ENCODE measurements at places on chromosomes 5 and 9.
A peak's percentile ranks its signal among the peaks of the same experiment; 100 is the strongest.

GRCh38 chr9:17571825-17572224, 7.0 kb upstream of the SH3GL2 start:
- DNase-seq: no peak

DNA sequence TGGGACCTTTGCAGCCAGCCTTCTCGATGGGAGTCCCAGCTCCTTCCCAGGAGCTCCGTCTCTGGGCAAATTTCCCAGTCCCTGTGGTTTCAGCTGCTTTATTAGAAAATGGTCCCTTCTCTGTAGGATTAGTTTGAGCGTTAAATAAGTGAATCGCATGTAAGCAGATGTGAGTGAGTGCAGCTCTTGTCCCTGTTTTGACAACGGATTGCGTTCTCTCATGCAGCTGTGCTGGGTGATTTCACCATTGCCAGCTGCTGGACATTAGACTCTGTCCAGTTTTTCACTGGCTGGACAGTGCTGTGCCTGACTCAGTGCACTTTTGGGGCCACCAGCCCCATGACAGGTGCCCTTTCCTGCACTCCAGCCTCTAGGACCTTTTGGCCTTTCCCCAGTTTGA, 11.6 kb upstream of the CEL start:
- DNase-seq: no peak

GRCh38 chr9:32606811-32607210, 28.7 kb downstream of the TAF1L start:
- no peak for DNase-seq

DNA sequence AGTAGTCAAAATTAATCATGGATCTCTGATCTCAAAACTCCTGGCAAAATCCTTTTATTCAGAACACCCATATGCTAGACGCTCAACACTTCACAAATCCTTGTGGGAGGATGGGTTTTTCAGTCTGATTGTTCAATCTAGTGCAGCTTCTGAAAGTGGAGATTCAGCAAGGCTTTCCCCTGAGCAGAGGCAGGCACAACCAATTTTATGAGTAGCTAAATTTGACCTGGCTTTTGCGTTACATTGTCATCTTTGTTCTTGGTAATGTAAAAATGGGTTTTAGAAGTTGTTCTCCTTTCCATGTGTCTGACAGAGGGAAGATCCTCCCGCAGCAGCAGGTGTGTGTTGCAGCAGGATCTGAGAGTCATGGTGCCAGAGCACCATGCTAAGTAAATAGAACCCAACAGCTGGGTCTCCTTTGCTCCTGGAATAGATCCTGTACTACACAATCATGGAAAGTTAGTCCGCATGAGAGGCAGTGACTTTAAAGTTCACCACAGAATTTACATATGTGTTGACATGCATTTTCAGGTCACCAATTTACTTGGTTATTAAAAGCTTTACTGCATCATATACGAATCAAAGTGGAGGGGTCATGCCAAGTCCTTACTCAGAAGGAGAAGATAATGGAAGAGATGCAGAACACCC, 70.1 kb upstream of the MEF2C start:
- no peak for DNase-seq

DNA sequence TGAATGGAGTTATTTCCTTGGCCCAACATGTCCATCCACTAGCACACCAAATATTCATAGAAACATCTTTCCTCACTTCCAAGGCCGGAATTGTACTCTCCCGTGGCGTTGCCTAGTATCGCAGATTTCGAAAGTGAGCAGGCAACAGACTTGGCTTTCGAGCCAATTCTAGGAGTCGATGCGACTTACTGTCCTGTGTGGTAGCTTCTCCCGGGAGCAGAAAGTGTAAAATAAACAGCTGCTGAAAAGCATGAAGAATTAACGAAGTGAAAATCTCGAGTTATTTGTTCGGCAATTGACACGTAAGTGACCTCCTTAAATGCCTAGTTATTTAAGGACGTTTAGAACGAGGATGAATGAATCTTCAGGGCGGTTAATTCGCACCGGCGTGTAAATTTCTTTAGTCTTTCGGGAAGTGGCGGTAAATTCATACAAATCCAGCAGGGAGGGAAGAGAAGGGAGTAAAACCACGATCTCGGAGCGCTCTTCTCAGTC, 449 bp upstream of the PCSK5 start:
- DNase-seq: peak; percentile 3

GRCh38 chr5:77832166-77832770, 56.1 kb upstream of the TBCA start:
- DNase-seq: no peak

- DNase-seq: no peak
Observed at GRCh38 chr5:16568875-16569580, 47.8 kb downstream of the RETREG1 start.

DNA sequence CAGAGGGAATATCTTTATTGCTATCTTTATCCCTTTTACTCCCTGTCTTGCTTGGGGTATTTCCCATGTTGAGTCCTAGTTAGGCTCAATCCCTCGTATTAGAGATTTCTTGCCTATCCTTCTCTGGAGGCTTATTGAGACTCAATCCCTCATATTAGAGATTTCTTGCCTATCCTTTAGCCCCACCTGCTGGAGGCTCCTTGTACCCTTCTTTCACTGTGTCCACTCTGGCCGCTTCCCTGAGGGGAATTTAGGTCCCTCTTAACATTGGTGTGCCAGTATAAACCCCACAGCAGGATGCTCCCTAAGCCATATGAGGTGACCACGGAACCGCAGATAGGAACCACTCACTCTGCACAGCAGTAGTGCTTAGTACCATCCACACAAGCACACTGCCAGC, 110.7 kb upstream of the MAMDC2 start:
- DNase-seq: no peak

- no peak for DNase-seq
Observed at GRCh38 chr5:91521334-91521733, 138.2 kb upstream of the ARRDC3 start.

DNA sequence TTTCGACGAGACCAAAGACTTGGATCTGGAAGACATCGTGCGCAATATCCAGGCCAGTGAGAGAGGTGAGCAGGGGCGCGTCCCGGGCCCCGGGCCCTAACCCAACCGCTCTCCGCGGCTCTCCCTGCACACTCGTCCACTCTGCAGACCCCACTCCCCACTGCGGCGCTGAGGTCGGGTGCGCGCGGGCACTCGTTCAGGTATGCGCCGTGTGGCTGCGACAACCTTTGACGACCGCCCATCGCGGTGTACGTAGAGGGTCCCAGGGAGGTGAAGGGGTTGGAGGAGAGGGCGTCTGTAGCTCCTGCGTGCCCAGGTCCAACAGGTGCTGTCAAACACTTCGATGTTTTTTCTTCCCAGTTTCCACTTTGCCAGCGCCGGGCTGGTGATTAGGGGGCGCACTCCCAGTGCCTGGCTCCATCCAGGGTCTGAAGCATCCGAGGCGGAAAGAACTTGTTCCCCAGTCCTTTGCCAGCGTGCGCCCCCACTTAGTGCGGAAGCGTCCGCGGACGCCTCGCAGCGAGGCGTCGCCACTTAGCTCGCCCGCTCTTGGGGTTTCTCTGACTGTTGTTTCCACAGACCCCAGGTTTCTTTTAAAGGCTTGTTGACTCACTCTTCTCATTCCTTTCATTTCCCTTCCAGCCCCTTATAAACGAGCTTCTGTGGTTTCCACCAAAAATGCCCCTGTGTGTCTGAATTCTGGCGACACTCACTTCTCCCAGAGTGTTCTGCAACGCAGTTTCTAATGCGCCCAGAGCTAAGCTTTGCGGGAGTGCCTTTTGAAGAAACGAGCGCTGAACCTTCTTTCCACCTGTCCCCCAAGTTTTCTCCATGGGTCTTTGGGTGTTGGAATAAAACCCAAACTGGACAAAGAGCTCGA, 1.6 kb downstream of the NPR3 start:
- DNase-seq: no peak

GRCh38 chr9:15139469-15139868, 167.5 kb downstream of the TTC39B start:
- no peak for DNase-seq

GRCh38 chr5:34996261-34996660, 51.5 kb downstream of the AGXT2 start:
- DNase-seq: no peak
